ENCODE measurements at places on chromosomes 2 and 18.

GRCh38 chr18:58344861-58345463, 283.9 kb downstream of the ALPK2 start:
- no peak for DNase-seq

- DNase-seq: no peak
Observed at GRCh38 chr18:40473221-40474029, 1481.6 kb upstream of the PIK3C3 start.

- DNase-seq: no peak
Observed at GRCh38 chr2:234725528-234726264, 226.1 kb upstream of the SH3BP4 start.

GRCh38 chr18:23994361-23994902, 20.1 kb upstream of the TTC39C start:
- peak; percentile 64 for DNase-seq

- DNase-seq: no peak
Observed at GRCh38 chr18:47490882-47491281, 239.4 kb upstream of the SKOR2 start.

DNA sequence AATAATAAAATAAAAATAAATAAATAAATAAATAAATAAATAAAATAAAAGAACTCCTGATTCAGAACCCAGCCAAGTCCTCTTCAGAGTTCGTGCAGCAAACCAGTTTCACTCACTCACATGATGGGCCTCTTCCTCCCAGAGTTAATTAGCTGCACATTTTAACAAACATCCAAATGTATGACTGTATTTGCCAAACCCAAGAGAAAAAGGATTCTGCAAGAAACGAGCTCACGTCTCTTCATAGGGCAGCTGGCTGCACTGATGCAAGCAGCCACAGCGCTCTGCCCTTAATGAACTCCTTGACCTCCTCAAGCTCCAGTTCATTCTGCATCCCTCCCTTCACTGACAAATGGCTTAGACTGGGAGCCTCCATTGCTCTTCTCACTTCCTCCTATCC, 55.1 kb downstream of the MREG start:
- DNase-seq: no peak

- DNase-seq: no peak
Observed at GRCh38 chr2:70716131-70716743, 51.8 kb downstream of the ADD2 start.

DNA sequence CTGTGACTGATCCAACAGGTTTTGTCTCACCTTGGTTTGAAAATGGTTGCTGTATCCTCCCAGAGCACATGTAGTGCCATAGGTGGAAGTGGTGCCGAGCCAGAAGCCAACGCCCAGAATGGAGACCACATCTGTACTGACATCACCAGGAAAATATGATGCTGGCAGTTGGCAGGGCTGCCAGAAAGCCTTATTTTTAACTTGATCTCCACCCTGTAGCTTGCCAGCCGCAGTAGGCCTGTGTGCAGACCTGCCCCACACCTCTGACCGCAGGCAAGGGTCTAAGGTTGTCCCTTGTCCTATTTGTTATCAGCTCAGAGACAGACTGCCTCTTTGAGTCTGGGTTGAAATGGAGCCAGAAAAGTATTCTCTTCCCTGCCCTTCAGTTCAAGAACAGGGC, 123.5 kb upstream of the EML6 start:
- no peak for DNase-seq

- DNase-seq: peak; percentile 9
Observed at GRCh38 chr2:72148003-72148836, 558 bp upstream of the CYP26B1 start.

- no peak for DNase-seq
Observed at GRCh38 chr2:179265082-179265510, 464 bp upstream of the SESTD1 start.

DNA sequence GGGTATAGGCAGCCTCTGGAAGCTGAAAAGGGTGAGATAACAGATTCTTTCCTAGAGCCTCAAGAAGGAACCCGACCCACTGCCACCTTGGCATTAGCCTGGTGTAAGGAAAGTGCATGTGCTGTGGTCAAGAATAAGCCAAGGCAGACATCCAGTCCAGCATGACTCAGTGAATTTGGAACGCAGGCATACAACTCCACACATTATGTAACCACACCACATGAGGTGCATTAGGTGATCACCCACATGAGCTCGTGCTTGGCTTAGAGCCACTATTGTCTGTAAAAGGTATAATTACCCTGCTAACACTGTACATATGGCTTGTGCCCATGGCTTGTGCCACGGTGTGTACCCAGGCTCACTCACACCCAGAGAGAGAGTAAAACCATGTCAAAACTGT, 583.7 kb upstream of the HNMT start:
- DNase-seq: no peak

Data from activated CD4-positive, alpha-beta memory T cell treated with anti-CD3 and anti-CD28 coated beads for 36 hours (primary cell).